ENCODE measurements at places on chromosomes 13 and 19. TPM values are rescaled to one million over a fixed set of nuclear protein-coding genes. Genes with fewer than 3 reads are reported as not detected.

ZNF493 gene
- 0.84 TPM for total RNA-seq

FXYD7 gene
- total RNA-seq, result not detected

PLK5 gene
- not detected for total RNA-seq

ZNF749 gene
- 15.6 TPM for total RNA-seq

MAB21L1 gene
- total RNA-seq, result 0.36 TPM

TINCR gene
- total RNA-seq, result 0.10 TPM

PLEKHF1 gene
- 37.5 TPM for total RNA-seq

CDKN2D gene
- total RNA-seq, result 24.9 TPM

WASF3 gene
- 6.0 TPM for total RNA-seq

IFI30 gene
- total RNA-seq, result not detected

IGSF23 gene
- total RNA-seq, result not detected

Data from MG63 (cell line).